ENCODE measurements at places on chromosomes 11 and 22.

- no peak for DNase-seq
Observed at GRCh38 chr11:40986320-40986719, 473.1 kb downstream of the LRRC4C start.

- DNase-seq = peak; percentile 88
Observed at GRCh38 chr11:10480026-10480425, 25.0 kb downstream of the AMPD3 start.

DNA sequence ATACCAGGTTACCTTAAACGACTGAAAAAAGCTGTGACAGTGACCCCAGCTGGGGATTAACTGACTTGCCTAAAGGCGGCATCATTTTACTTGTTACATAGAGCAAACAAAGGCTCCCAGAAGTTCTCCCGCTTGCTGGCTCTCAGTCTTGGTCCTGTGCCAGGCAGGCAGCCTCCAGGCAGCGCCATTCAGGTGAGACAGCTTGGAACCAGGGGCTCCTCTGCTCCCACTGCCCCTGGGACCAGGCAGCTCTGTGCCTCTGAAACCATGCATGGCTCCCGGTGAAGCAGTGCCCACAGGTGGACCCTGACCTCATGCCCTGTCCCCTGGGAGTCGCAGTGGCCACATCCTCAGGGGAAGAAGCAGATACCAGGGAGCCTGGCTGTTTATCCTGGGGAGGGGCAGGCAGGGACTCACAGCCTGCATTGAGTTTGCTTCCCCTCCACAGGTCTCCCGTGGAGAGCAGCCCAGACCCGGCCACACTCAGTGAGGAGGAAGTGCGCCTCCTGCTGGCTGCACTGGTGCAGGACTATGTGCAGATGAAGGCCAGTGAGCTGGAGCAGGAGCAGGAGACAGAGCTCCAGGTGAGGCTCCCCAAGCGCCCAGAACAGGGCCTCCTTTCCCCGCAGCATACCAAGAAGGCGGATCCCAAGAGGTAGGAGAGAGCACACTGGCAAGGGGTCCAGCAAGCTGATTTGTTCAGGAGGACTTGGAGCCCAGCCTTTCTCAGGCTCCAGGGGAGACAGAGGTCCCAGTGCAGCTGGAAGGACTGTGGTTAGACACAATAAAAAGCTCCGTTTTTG is 15.6 kb upstream of the CYP2R1 start:
- peak; percentile 84 for DNase-seq

DNA sequence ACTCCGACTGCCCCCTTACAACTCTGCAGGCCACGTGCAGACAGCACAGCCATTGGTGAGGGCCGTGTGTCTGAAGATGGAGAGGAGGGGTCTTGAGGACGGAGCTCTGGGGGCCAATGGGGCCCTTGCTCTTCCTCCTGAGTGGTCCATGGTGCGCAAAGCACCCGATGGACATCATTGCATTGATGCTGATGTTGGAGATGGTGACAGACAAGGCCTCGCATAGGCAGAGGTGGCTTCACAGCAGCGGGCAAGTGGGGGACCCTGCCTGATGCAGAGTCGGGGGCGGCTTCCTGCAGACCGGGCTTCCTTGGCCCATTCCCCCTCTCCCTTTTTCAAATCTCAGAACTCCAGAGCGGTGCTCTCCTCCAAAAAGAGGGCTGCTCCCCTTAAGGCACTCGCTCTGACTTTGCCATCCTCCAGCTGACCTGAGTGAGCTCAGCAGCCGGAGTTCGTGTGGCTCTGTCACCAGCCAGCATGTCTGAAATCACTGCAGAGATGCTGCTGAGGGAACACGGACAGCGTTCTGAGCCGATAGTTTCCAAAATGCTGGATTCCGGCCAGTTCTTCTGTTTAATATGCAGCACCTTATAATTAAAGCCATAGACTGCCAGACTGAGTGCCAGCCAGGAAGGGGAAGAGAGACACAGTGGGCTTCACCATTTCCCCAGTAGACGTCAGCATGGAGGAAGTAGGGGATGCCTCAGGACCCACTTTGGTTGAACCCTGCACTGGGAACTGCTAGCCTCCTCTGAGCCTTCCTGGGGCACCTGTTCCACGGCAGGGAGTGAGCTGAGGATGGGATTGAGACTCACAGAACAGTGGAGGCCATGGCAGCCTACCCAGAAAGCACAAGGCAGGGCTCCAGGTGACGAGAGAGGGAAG is 278.2 kb downstream of the BRD1 start:
- DNase-seq = no peak

DNA sequence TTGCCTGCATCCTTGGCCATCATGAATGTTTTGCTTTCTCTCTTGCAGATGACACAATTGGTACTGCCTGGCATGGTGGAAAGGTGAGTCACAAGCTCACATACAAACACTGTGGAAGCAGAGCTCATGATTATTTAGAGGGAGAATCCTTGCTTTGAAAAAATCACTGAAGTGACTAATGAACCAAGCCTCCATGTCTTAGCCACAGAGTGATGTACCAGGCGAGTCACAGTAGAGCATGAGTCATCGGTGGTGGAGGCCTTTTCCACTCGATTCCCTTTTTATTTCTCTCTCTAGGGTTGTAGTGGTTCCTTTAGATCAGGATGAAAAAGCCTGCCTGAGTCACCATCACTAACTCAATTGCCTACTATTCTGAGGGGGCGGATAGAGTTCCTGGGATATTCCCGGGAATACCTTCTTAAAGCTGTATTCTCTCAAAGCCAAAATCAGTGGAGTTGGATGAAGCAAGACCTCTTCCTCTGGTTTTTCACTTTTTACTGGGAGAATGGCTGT is 49.6 kb upstream of the ALKBH3 start:
- no peak for DNase-seq

DNA sequence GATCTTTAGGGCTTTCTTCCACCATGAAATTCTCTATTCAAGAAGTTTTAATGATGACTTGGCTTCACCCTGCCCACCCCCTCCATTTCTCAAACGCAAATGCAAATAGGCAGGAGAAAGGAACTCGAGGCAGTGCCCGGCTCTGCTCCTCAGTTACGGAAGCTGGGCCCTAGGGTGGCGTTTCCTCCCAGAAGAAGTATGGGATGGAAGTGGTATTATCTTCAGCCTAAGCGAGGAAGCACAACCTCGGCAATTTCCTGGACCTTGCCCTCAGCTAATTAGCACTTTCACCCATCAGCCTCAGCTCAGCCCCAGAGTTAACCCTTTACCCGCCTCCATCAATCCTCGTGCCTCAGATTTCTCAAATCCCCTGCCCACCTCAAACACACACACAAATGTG is 58.2 kb upstream of the LRRC55 start:
- no peak for DNase-seq

DNA sequence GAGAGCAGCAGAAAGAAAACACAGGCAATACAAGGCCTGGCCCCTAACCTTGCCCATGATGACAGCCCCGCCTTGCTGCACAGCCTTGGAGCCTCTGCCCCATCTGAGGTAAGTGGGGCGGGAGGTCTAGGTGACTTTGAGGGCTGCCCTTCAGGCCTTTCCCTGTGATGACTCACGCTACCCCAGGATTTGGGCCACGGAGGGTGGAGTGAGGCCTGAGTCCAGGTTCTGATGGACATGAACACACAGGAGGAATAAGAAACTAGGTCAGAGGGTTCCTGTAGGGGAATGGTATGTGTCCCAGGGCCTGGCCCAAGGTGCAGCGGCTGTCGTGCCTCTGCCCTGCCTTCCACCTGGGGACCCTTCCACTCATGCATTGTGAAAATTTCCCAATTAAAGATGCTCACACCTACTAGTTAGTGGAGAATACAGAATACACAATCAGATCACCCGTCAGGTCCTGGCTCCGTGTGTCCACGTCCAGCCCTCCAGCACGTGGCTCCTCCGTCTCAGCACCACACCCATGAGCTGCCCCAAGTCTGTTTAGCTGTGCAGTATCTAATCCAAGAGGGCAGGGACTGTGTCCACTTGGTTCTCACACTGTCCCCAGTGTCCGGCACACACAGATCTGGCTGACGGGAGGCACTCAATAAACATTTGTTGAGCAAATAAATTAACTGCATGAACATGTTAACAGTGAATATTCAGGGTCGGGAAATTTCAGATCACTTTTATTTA is 111.0 kb downstream of the CHST1 start:
- no peak for DNase-seq

DNA sequence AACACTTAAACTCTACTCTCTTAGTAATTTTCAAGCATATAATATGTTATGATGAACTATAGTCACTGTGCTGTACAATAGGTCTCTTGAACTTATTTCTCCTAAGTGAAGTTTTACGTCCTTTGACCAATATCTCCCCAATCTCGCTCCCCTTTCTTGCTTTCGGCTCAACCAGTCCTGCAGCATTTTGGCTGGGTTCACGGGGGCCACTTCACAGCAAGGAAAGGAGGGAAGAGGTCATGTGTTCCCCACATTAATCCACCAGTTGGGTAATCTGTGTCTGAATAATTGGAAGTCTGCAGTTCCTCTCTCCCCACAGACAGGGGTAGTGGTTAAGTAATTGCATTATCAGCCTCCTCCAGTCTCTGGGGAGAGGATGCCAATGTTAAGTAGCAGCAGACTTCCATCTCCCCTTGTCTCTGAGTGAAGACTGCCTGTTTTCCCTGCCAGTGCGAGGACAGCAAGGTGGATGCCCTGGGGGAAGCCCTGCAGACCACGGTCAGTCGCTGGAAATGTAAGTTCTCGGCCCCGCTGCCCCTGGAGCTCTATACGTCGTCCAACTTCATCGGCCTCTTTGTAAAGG is 59.2 kb upstream of the CRTAM start:
- no peak for DNase-seq

All from NCI-H446 (cell line).